Fibroblast of skin of scalp (primary cell): ENCODE measurements at places on chromosomes 12 and 14.

GRCh38 chr12:2429032-2429431 lies 365.7 kb upstream of the FKBP4 start:
- peak; percentile 63 for DNase-seq

DNA sequence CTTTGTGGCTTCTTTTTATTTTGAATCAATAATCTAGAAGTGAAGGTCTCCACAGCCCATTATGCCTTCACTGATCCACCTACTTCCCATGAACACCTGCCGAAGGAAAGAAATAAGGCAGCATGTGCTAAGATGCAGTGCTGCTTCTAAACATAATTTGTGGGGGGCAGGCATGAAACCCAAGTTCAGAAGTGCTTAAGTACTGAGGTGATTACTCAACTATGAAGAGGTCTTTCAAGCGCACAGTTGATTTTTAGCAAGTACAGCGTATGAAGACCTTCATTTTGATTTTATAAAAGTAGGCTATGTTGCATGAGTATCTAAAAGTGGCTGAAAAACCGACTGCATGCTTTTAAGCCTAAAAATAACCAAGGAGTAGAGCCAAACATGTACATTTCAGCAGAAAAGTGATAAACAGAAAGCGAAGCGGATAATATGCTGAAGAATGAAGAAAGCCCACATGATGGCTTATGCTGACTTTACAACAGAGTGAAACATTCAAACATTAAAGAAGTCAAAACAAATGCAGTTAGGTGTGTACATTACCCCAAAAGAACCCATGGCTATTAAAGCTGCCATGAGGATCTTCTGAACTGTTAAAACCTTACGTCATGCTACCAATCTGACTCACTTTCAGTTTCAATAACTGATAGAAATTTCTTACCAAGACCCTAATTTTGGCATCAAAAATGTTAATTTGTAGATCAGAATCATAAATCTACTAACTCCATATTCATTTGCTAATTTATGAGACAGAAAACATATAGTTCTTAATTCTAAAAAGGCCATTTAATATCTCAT lies 29.3 kb downstream of the KICS2 start:
- no peak for DNase-seq

GRCh38 chr12:7190268-7191055 lies 976 bp downstream of the PEX5 start:
- DNase-seq: no peak

DNA sequence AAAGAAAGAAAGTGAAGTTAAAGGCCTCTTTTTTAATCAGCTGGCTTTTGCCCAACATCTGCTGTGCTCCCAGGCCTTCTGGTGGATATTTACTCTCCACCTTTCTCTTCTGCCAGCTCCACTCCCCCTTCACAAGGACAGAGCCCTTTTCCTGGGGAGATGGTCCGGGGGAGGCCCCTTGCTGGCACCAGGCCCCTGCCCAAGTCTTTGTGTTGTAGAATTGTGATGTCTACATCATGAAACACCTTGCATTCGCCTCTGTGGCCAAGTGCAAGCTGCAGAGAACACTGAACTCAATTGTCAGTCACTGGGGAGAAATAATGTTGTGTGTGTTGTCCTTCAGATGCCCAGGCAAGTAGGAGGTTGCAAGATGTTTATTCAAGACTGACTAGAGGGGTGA lies 150.3 kb downstream of the DPF3 start:
- no peak for DNase-seq

DNA sequence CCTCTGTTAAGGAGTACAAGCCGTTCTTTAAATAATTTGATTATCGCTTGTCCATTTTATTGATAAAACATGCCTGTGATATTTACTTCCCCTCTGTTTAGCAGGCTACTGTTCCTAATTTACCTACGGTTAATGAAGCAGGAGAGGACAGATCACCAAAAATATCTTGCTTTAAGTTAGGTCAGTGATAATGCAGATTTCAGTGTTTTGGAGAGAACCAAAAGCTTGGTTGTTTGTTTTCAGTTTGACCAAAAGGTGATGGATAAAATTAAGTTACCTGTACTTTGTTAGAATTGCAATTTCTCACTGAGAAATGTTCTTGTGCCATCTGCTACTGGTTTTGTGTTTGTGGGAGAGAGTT lies 958 bp downstream of the SPATS2 start:
- no peak for DNase-seq

DNA sequence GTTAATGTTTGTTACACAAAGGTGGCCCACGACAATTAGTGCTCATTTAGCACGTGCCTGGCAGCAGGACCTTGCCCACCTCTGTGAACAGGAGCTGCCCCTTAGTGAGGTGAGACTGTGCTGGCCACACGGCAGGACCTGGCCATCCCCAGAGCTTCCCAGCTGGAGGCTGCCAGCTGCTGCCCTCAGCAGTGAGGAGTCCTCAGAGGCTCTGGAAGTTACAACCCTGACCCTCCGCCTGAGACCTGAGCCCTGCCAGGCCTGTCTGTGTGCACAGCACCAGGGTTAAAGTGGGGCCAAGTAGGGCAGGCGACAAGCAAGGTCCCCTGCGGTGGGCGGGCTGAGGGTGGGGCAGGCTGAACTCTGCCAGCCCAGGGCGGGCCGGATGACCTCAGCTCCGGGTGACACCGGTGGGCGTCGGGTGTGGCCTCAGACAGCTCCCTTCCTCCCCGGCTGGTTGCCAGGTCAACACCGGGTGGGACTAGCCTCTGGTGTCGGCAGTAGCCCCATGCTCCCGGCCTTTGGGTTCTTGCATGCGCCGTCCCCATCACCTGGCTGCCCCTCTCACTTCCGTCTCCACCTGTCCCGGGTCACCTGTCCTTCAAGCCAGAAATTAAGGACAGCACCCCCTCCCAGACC lies 9.2 kb upstream of the LBHD2 start:
- DNase-seq: no peak

GRCh38 chr14:40576880-40577478 lies 1029.7 kb upstream of the LRFN5 start:
- DNase-seq: no peak
